Heart left ventricle (tissue), 16 donors: ENCODE measurements at places on chromosomes 5 and 9. TPM values are rescaled to one million over a fixed set of nuclear protein-coding genes. Genes with fewer than 3 reads are reported as not detected.

KCNMB1 gene
- 1.0 TPM for total RNA-seq

DNA sequence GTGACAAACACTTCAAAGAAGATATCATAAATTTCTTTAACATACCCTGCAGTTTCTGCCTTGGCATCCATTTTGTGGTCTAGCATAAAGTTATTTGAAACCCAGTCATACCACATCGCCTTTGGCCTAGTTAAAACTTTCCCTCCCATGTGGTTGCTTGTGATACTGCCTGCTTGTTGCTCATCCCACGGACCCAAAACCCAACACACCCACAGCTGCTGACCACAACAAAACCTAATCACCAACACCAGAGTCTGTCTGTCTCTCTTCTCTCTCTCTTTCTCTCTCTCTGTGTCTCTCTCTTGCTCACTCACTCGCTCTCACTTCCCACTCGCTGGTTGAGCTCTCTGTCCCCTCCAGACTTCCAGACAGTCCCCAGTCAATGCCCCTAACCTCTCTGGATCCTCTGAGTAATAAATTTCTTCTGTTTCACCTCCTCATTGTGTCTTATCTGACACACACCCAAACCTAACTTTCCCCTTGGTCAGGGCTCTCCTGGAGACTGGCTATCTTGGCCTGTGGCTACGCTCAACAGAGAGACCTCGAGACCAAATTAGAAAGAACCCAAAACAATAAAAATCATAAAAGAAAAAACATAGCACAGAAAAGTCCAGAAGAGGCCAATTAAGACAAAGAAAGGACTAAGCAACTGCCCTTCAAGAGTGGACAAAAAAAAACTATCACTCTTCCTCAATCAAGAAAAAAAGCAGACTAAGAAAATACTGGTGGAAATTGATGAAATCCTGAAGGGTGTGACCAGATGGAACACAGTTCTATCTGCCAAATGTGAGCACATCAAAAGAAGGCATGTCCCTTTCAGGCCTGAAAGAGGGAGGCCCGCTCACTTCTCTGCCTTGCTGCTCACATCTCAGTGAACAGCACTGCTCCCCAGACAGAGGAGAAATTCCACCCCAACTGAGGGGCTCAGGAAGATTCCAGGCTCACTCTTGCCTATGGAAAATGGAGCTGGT is 41.5 kb downstream of the TTLL11 start:
- DNase-seq = no peak

DNA sequence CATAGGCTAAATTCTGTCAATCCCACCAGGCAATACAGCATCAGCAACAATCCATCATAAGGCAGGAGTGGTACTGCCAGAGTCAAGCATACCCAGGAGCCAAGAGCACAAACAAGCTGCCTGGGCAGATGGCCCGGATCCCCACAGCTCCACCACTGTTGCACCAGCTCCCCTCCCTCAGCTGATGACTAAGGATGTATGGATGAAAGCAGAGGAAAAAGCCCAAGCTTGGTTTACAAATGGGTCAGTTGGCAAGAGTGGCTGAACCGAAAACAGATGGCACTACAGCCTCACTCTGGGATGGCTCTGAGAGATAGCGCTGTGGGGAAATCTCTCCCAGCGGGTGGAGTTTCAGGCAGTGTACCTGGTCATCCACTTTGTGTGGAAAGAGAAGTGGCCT is 29.4 kb downstream of the DROSHA start:
- no peak for DNase-seq

DNA sequence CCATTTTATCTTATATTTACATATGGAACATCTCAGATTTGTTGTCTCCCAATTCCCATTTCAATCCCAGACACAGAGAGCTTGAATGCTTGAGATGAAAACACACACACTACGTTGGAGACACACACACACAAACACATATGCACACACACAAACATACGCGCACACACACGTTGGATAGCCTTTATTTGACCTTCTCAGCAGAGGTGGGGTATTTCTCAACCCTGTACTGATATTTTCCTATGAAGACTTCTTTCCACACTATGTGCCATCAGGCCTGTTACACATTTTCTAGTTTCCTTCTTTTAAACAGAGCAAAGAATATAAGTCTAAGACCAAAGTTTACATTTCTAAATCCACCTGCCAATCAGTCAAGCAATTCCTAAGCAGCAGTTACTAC is 291.0 kb downstream of the TAF11L14 start:
- no peak for DNase-seq

DNA sequence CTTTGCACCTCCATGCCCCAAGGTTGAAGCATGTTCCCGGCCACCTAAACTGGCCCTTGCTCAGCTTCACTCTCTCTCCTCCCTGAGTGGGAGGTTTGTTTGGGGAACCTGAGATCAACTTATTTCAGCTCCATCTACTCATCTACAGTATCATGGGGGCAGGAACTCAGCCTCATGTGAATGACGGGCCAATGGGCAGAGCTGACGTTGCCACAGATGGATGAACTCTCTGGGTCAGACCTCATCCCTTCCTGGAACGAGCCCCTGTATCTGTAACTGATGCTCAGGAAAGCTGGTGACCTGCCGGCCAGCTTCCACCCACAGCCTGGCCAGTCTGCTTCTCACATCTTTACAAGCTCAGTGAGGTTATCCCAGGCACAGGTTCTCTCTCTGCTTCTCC is 369.6 kb downstream of the IRX2 start:
- no peak for DNase-seq

GRCh38 chr9:36050476-36050875 is 13.8 kb downstream of the RECK start:
- DNase-seq = no peak

DNA sequence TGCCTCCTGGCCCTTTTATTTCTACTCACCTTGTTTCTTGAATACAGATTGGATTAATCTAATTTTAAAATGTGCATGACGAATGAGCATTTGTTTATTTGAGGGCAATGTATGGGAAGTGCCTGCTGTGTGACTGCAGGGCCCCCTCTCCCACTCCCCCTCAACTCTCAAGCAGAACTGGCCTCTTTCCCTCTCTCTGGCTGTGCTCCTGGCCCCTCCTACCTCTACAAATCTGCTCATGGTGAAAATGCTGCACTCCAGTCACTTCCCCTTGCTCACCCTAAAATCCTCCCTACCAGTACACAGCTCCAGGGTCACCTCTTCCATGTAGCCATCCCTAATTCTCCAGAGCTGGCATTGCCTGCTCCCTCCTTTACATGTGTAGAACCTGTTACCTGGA is 17.2 kb upstream of the NDST1 start:
- no peak for DNase-seq
